Cortex of kidney (tissue), 1 donor: ENCODE measurements at places on chromosomes 1 and 21.

GRCh38 chr1:180945151-180945550 is 32.5 kb downstream of the KIAA1614 start:
- DNase-seq = no peak

- DNase-seq = no peak
Observed at GRCh38 chr1:160168609-160169369, 17.4 kb downstream of the ATP1A4 start.

GRCh38 chr1:76632136-76632535 is 235.1 kb upstream of the ST6GALNAC5 start:
- DNase-seq = no peak

- DNase-seq = no peak
Observed at GRCh38 chr21:33293811-33294216, 27.6 kb downstream of the IL10RB start.

- DNase-seq = no peak
Observed at GRCh38 chr1:179251675-179252074, 22.2 kb upstream of the ABL2 start.

- no peak for DNase-seq
Observed at GRCh38 chr1:205623646-205624045, 8.2 kb downstream of the ELK4 start.

DNA sequence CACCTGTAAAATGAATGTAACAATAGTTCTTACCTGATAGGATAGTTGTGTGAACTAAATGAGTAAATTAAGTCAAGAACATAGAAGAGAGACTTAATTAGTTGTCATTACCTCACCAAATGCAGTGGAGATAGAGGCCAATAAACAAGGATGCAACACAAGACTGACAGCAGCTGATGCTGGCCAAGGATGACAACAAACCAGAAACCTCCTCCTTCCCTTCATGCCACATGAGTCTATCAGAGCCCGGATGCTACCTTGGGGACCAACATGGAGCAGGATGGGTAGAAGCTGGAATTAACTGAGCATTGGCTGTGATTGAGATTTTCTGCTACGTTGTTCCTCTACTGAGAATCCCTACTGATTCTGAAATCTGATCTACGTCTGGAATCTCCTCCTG is 30.3 kb upstream of the USP1 start:
- no peak for DNase-seq

DNA sequence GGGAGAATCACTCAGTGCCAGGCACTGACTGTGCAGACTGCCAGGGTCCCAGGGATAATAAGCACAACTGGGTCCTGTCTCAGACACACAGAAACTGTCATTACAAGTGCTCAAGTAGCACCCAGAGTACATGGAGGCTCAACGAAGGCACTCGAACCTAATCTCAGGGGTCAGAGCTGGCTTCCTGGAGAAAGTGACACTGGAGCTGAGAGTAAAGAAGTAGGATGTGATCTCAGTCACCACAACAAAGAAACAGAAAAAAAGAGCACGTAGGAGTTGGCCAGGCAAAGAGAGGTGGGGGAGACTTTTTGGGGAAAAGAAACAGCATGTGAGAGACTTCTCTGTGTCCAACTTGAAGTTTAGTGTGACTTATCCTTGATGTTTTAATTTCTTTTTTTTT is 1.3 kb downstream of the CATSPER4 start:
- no peak for DNase-seq

- no peak for DNase-seq
Observed at GRCh38 chr1:167734227-167734626, 12.4 kb downstream of the MPZL1 start.

- DNase-seq = no peak
Observed at GRCh38 chr1:160835751-160836150, 26.9 kb downstream of the CD244 start.

GRCh38 chr1:174258148-174258550 is 98.8 kb downstream of the RABGAP1L start:
- DNase-seq = no peak

GRCh38 chr1:118992868-118993699 is 4.9 kb upstream of the TBX15 start:
- no peak for DNase-seq

- DNase-seq = no peak
Observed at GRCh38 chr1:221751226-221751887, 9.5 kb upstream of the DUSP10 start.

GRCh38 chr1:2127187-2128145 is 67.1 kb downstream of the FAAP20 start:
- no peak for DNase-seq

- no peak for DNase-seq
Observed at GRCh38 chr1:168775366-168775765, 46.4 kb upstream of the DPT start.

DNA sequence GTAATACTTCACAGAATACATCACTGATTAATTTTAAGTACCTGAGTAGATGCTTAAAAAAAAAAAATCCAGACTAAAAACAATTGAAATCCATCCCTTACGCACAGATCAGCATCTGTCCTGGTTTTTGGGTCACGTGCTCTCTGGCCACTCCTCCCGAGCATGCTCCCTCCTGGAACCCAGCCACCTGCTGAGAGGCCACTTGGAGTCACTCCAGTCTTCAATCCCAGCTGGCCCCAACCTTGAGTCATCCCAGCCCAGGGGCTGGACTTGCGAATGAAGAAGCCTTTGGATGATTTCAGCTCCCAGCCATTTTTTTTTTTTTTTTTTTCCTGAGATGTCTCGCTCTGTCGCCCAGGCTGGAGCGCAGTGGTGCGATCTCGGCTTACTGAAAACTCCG is 8.9 kb downstream of the MAP1LC3C start:
- DNase-seq = no peak

DNA sequence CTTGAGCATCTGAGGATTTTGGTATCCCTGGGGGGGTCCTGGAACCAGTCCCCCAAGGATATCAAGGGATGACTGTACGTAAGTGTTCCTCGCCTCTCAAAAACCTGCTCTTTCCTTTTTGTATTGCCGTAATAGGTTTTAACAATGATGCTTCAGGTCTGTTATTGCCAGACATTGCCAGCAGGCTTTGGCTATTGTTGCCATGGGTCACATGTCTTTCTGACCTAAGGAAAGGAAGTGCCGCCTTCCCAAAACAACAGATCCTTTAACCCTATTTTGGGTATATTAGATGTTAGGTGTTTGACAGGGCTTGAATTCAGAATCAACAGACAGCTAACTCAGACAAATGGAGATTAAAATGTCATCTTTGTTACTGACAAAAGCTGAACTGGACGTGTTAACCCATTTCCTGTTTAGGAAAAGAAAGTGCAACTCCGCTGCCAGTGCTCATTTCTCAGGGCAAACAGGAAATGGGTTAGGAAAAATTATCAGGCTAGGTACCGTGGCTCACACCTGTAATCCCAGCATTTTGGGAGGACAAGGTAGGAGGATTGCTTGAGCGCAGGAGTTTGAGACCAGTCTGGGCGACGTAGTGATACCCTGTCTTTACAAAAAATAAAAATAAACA is 12.4 kb upstream of the PRPF38B start:
- DNase-seq = no peak

DNA sequence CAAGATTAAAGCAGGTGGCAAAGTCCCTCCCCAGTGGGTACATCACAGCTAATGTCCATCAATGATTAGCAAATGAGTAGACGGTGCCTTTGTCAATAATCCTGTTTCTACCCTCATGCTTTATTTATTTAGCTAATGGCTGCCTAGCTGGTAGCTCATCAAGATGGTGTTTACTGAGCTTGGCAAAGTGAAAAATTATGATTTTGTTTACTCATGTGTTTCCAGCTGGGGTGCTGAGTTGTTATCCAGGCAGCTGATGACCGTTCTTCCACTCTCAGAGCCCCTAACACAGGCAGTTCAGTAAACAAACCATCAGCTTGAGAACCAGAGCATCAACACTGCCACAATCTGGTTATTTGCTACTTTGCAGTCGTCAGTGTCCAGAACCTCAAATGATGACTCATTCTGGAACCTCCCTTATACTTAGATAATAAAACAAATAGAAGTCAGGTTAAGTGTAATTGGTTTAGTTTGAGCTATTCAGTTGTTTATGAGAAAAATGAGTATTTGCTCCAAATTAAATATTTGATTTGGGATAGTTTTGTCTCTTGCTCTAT is 163.9 kb downstream of the ST6GALNAC5 start:
- DNase-seq = no peak

- no peak for DNase-seq
Observed at GRCh38 chr1:15452866-15453571, 3.5 kb upstream of the CELA2A start.

GRCh38 chr1:50419907-50420677 is 3.2 kb downstream of the DMRTA2 start:
- no peak for DNase-seq

GRCh38 chr1:223217781-223218180 is 74.7 kb upstream of the TLR5 start:
- no peak for DNase-seq

DNA sequence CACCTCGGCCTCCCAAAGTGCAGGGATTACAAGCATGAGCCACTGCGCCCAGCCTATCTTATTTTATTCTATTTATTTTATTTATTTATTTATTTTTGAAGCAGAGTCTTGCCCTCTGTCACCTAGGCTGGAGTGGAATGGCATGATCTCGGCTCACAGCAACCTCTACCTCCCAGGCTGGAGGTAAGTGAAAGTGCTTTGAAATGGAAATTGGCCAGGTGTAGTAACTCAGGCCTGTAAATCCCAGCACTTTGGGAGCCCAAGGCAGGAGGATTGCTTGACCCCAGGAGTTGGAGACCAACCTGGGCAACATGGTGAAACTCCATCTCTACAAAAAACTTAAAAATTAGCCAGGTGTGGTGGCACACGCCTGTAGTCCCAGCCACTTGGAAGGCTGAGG is 5.1 kb upstream of the DSTYK start:
- DNase-seq = no peak

GRCh38 chr21:23968008-23968407 is 1639.3 kb downstream of the MRPL39 start:
- DNase-seq = no peak

DNA sequence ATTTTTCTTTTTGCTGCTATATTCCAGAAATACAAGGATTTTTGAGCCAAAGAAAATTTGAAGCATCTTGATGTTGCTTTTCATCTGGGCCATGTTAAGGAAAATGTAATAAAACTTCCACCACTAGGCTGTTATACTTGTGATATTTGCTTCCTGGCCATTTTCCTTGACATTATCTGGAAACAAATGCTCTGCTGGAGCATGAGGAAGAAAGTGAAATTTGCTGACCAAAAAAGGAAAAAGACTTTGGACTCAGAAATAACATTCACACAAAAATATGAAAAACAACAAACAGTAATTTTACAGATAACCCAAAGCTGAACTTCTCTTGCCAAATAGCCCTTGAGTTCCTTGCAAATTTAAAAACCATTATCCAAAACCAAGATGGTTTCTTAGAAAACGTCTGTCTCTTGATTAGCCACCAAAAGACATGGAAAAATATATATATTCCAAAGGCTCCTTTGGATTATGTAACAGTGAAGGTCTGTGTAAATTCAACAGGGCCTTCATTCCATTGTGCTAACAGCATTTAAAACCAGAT is 344.5 kb downstream of the LMX1A start:
- no peak for DNase-seq

DNA sequence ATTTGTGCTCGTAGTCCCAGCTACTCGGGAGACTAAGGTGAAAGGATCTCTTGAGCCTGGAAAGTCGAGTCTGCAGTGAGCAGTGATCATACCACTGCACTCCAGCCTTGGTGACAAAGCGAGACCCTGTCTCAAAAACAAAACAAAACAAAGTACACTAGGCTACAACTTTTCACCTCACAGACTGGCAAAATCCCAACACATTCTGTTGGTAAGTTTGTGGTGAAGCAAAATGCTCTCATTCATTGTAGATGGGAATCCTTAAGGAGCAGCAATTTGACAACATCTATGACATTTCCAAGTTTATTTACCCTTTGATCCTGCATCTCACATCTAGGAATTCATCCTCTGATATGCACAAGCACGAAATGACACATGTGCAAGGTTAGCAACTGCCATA is 20.2 kb upstream of the SLC1A7 start:
- no peak for DNase-seq

DNA sequence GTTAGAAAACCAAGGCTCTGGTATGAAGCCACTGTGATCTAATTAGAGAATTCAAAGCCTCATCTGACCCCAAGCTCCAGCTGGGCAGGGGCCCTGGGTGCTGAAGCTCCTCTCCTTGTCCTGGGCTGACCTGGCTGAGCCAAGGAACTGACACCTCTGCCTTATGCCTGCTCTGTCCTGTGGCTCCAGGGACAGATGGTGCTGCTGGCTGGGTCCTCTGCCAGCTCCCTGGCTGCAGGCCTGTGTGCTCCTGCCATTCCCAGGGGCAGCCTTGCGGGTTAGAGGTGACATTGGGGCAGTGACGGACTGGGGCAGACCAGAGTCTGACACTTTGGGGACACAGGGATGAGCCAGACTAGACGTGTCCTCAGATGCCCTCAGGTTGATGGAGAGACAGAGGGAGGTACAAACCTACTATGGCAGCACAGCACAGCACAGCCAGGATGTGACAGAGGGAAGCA is 11.8 kb downstream of the ACOT11 start:
- DNase-seq = no peak

DNA sequence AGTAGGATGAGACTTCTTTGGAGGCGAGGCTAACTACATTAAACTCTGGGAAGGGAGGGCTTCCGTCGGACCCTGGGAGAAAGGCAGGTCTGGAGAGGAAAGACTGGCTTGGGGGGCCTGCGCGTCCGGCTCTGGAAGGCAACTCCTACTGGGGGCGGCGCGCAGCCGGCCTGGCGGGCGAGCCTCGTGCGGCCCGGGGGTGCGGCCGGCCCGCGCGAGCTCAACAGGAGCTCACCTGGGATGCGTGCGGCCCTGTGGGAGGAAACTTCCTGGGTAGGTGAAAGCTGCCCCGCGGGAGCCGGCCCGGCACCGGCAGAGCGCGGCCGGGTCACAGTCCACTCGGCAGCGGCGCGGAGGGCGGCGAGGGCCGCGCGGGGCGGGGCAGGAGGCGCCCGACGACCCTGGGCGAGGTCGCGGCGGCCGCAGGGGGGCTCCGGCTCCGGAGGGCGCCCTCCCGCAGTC is 449 bp downstream of the EPS15 start:
- DNase-seq = no peak
